Right ventricle myocardium inferior (tissue), 1 donor: ENCODE measurements at places on chromosomes 7 and 10.
A peak's percentile ranks its signal among the peaks of the same experiment; 100 is the strongest.

- DNase-seq: no peak
Measured at GRCh38 chr7:34390103-34390502, 267.9 kb upstream of the NPSR1 start.

DNA sequence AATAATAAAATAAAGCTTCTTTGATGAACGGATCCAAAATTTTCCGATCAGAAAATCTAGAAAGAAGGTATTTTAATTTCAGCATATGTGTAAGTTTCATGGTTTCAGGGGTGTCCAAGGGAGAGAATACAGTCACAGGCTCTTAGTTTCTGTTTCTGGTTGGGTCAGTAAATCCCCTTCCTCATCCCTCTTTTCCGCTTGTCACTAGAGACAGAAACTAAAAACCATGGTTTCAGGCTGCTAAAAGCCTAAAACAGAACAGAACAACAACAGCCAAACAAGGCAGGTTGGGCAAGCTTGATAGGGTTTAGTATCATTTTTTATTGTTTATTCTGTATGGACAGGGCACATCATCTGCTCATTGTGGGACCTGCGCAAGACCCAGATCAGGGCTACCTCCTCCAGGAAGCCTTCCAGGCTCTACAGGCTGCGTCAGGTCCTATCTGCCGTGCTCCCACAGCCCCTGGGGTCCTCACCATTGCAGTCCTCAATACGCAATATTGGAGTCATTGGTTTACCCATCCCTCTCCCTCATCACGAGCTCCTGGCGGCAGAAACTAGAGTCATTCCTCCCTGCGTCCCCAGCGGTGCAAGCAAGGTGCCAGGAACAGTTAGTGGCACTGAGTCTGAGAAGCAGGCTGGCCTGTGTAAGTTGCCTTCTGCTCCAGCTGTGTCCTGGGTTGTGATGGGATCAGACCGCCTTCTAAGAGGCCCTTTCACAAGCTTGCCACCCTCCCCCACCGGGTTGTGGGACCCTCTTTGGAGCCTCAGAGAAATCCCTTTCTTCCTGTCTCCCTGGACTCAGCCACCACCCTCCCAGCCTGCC lies 70.2 kb upstream of the CUX1 start:
- no peak for DNase-seq

DNA sequence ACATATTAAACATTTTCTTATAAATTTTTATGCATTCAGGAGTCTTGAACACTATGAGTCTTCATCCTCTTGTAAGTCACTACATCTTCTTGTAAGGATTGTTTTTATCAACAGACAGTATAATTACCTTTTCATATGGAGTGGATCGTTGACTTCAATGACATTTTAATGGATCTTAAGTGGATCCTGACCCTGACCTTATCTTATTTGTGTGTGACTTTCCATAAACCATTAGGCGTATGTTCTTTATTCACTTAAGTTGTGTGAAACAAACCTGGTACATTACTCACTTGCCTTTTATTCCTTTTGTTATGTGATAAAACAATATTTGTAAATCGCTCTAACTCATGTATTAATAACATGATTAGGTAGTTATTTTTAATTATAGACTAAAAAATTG lies 18.5 kb upstream of the SEMA3C start:
- no peak for DNase-seq

DNA sequence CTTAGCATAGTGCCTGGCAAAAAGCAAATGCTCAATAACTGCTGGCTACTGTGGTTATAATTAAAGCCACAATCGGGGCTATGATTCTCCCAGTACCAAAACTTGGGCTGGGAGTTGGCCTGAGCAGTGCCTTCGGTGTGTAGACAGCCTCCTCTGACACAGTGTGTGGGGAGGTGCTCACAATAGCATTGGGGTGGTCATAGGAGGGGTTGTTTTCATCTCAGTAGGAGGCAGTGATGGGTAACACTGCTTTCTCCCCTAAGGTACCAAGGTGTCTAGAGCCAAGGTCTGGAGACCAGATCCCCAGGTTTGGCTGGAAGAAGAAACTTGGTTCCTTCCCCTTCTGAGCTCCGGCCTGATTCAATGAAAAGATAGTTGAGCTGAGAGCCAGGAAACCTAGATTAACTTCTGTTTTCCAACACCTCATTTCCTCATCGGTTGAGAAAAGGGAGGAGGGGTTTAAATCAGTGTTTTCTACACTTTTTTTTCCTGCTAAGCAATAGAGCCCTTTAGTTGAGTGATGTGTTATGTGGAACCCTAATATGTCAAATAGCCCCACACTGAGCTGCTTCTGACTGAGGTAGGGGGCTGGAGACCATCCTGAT lies 68.2 kb downstream of the LRMDA start:
- DNase-seq: no peak

DNA sequence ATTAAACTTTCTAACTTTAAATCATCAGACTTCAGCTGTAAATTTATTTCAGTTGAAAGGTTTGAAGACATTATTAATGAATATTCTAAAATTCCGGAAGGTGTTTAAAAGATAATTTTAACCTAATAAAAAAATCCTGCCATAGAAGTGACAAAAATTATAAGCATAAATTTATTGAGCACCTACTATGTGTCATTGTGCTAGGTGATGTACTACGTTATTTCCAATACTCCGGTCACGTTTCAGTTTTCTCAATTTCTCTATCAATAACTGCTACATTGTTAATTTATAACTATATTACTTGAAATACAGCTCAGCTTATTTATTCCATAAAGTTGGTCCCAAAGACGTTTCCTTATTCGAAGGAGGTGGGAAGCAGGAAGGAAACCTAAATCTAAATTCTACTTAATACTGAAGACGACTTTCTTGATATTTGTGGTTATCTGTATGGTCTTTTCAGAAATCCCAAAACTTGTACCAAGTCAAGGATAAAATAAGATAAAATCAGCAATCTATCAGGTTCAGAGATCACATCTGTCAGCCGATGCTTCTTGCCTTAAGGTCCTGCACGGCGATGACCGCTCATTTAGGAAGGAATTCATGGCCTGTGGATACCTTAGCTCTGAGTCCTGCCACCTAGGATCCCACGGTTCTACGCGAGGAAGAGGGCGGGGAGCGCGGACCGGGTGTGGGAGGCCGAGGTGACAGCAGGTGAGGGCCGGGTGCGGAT lies 1.2 kb upstream of the ZEB1 start:
- DNase-seq: no peak

- DNase-seq: peak; percentile 40
Measured at GRCh38 chr7:1940863-1941262, 270.8 kb downstream of the ELFN1 start.

DNA sequence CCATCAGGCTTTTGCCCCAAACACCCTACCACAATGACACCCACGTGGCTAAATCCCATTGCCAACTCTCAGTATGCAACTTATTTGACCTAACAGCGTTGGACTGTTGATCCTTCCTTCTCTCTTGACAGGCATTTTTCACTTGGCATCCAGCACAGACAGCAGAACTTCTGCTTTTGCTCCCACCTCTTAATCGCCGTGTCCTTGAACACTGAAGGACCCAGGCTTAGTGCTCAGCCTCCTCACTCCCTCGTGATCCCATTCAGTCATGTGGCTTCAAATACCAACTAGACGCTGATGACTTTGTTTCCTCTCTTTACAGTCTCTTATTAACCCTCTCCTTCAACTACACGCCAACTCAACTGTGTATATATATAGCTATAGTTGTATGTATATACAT lies 25.0 kb downstream of the ZFAND2A start:
- DNase-seq: no peak

GRCh38 chr10:47076949-47077361 lies 165.7 kb downstream of the PTPN20 start:
- no peak for DNase-seq

DNA sequence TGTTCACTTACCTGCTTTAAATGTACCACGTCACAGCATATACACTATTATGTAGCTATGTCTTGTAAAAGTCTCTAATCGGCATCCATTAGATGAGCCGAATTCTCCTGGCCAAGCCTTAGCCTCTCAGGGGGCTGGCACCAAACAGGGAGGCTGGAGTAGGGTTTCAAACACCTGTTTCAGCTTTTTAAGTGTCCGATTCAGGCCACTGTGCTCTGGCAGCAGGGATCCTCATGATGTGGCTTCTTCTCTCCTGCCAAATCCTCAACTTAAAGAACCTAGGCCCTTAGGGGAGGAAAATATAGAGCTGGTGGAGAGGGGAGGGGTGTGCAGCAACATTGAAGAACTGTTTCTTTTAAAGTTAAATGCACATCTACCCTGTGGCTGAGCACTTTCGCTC lies 68.5 kb upstream of the NFKB2 start:
- no peak for DNase-seq

- DNase-seq: no peak
Measured at GRCh38 chr10:76509446-76509845, 1078.0 kb downstream of the LRMDA start.

- DNase-seq: no peak
Measured at GRCh38 chr7:13036256-13036780, 348.9 kb downstream of the ARL4A start.

DNA sequence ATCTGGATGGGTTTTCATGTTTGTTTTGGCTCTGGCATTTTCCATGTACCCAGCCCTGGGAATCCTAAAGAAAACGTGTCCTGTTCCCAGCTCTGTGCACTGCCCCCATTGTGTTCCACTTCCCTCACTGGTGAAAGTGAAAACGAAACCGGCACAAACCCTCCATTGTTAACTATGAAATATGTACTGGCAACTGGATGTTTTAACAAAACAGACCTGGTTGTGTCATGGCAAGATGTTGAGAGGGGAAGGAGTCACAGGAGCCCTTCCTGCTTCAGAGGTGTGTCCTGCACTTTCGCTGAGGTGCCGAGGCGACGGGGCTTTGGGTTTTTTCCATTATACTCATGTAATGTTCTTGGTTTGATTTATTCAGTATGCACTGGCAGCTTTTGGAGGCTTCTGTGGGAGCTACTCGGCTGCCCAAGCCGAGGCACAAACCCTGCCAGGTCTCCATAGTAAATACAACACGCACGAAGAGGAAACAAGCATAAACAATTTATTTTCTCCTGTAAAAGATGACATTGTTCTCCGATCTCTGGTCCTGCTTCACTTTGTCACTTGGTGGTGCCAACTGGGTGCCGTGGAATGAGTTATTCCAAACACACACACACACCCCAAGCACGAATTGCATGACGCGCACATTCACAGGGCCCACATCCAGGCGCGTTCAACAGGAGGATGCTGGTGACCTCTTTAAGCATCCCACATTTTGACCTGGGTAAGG lies 118.2 kb downstream of the CDK6 start:
- DNase-seq: peak; percentile 68

DNA sequence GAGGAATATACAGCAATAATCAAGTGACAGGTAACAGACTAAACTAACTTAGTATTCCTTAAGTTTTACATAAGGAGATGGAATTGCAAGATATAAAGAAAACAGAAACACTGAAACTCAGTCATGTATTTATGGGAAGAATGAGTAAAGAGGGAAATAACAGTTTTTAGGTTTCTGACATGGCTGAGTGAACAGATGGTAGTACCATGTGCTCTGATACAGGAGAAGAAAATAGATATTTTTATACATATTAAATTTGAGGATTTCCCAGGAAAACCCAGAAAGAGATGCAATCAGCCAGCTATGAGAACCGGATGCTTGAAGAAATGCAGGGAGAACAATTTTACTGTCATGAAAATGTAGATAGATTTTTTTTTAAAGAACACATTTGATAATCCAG lies 669.5 kb upstream of the GRM3 start:
- no peak for DNase-seq

DNA sequence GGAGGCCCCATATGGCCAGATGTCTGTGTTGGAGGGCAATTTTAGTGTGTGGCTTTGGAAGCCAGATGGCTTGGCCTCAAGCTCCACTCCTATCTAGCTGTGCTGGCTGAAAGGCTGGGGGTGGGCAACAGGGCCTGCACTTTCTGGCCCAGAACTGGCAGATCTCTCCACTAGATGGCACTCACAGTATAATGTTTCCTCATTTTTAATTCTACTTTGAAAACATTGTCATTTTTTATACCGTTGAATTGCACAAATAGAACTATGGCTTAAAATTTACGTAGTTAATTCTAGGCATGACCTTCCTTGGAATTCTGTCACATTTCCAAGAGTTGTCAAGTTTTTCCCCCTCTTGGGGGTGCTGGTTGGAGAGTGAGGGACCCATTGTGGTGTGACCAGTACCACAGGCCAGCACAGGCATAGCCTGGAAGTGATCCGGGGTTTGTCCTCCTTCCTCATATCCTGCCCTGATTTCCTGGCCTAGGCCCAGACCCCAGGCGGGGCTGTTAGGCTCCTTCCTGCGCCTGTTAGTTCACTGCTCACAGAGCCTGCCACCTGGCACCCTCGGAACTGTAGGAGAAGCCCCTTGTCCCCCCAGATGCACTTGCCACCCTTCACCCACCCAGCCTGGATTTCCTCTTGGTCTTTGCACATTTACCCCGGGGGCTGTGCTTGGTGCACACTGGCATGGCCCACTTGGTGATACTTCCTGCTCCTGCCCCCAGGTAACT lies 52.8 kb downstream of the ARHGAP22 start:
- DNase-seq: no peak

DNA sequence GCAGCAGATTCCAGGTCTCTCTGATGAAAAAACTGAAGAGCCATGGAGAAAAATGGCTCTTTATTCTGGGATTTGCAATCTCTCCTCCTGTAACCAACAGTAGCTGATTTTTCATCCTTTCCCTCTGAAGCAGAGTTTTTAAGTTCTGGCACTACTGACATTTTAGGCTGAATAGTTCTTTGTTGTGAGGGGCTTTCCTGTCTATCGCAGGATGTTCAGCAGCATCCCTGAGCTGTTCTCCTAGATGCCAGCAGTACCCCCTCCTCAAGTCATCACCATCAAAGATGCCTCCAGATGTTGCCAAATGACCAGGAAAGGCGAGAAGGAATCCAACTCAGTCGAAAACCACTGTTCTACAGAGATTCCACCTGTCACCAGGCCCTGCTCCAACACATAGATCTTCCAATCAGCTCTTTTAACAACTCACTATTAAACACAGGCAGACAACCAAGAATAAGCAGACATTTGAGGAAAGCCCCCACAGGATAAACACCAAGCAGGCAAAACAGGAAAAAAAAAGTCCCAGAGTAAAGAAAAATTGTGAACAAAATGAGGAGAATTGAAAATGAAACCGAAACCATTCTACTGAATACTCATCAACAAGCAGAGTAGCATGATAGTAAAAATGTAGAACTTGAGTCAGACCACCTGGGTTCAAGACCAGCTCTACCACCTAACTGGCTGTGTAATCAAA lies 124.8 kb downstream of the MPP7 start:
- DNase-seq: no peak
